ENCODE measurements at places on chromosomes 5 and 9.

DNA sequence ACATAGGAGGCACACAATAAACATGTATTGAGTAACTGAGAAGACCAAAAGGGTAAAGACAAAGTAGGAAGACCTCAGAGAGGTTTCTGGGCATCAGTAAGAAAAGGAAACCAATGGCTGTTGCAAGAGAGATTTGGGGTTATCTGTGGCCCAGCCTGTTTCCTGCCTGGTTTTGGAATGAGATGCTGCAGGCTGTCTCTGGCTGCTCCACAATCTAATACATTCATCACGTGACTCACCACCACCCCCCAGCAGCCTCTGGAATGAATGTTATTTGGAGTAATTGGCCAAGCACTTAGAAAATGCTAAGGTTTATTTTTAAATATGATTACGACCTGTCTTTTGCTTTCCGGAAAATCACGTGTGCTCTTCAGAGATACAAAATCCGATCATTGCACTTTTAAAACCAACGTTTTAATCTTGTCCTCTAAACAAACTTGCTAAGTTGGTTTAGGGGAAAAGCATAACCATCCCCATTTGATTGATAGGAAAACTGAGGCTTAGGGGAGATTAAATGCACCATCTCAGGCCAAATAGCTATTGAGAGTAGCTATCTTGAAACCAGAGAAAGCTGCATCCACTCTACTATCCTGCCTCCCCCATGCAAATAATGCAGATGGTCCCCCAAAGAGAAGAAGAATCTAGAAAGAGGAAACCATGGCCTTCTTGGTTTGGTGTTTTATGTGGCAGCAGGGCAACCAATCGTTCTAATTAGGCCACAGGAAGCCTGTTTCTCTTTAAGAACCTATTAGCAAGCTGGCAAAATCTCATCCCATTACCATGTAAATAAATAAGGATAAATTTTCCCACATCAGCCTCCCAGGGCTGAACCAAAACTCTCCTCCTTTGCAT is 151.8 kb upstream of the ADRA1B start:
- no peak for DNase-seq

DNA sequence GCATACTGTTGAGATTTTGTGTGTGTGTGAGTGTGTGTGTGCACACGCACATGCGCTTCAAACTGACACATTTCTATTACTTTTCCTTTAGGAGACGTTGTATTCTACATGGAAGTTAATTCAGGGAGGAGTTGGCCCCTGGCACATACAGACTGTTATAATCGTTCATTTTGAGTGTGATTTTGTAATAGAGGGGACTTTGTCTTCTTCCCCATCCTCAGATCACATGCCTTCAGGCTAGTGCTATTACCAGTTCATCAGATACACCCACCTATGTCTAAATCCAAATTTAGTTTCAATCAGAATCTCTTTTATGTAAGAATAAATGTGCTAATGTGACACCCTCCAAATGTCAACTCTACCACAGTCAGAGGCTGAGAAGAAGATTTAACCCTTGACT is 90.2 kb downstream of the FBXO4 start:
- DNase-seq: no peak

DNA sequence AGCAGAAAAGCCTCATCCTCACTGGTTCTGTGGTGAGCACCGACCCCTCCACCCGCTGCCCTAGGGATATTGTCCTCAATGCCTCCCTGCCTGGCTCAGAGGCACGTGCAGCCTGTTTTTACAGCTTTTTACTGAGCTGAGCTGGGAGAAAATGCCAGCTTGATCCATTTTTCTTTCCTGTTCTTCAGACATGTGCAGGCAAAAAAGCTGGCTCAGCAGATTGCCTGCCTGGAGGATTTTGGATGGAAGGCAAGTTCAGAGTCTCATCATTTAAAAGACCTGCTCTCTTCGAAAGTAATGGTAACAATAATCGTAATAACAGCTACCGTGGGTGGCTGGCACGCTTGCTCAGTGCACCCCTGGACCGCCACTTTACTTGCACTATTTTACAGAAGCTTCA is 135.0 kb upstream of the SMIM23 start:
- DNase-seq: no peak

- DNase-seq: no peak
Measured at GRCh38 chr5:66849803-66850202, 253.6 kb downstream of the MAST4 start.

- DNase-seq: no peak
Measured at GRCh38 chr5:96506866-96507527, 73.9 kb upstream of the PCSK1 start.

DNA sequence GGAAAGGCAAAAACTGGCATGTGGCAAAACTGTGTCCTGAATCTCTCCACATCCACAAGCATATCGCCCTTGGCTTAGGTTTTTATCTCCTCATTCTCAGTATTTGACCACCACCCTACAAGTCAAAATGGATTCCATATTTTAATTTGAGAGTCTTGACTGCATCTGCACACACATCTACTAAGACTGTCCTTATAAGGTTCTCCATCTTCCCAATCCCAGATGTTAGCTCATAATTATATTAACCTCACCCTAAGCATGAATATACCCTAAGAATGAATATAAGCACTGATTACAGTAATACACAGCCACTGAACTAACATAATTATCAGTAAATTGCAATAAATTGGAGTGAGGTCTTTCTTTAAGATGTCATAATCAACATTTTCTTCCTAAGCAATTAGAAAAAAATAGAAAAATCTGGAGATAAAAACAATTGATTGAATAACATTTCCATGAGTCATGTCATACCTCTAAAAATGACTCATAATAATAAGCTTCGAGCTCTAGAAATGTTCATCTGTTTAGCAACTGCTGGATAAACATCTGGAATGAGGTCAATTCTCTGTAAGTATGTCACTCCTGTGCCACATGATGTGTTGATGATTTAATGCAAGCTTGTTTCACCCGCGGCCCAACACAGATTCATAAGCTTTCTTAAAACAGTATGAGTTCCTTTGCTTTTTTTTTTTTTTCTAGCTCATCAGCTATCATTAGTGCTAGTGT is 39.9 kb upstream of the PAM start:
- DNase-seq: no peak

GRCh38 chr5:150114773-150115408 is 28.5 kb upstream of the CSF1R start:
- no peak for DNase-seq

GRCh38 chr9:6305954-6306563 is 22.1 kb upstream of the TPD52L3 start:
- no peak for DNase-seq

GRCh38 chr5:56140073-56140472 is 93.1 kb downstream of the ANKRD55 start:
- DNase-seq: no peak

Data from stimulated activated CD8-positive, alpha-beta memory T cell treated with anti-CD3 and anti-CD28 coated beads, Interleukin-4, amount 100 ng/mL, for 1 hour (primary cell).